ENCODE measurements at places on chromosomes 6 and 20.

DNA sequence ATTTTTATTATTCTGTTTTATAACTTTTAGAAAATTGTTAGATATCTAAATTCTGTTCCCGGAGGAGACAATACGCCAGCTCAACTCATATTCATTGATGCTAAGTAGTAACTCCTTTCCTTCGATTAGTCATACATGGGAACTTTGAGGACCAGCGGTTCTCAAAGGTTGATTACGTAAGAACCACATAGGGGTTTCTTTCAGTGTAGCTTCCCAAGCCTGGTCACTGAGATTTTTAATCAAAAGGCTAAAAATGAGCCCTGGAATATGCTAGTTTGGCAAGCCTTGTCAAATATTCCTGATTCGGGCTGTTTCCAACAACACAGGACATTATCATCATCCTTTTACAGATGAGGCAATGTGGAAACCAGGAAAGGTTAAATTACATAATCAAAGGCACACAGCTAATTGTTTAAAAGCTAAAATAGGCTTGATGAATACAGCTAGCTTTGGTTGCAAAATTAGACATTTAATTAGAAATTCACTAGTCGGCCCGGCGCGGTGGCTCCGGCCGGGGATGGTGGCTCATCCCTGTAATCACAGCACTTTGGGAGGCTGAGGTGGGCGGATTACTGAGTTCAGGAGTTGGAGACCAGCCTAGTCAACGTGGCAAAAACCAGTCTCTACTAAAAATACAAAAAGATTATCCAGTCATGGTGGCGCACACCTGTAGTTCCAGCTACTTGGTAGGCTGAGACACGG is 14.6 kb upstream of the MEI4 start:
- DNase-seq, result no peak

GRCh38 chr6:54892831-54893230 is 46.3 kb downstream of the FAM83B start:
- no peak for DNase-seq

DNA sequence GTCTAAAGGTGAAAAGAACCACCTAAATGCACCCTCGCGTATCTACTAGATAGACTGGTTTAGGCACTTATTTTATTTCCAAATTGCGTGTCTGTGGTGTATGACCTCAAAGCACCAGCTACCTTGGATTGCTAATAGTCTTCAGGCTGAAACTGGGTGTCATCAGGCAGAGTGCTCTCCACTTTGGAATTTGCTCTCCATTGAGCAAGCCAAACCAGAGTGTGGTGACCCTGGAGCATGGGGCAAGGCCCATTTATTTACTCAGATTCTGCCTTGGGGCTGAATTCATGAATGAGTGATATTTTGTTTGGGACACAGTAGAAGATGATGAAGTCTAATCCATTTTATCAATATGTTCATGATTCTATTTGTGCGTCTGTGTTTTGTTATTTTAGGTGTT is 812.8 kb upstream of the SLC35B3 start:
- no peak for DNase-seq

DNA sequence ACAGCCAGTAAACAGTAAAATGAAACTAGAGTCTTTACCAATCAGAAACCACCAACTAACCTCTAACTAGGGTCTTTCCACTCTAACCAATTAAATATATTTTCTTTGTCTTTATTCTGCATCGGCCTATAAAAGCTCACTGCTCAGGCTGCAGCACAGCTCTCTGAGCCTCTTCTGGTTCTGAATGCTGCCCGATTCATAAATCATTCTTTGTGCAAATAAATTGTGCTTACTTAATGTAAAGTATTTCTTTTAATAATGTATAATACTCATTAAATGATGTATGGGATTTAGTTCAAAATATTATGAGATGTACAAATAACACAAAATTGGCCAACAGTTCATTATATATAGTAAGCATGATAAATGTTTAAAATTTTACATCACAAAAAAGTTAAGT is 7.9 kb downstream of the IBTK start:
- no peak for DNase-seq

DNA sequence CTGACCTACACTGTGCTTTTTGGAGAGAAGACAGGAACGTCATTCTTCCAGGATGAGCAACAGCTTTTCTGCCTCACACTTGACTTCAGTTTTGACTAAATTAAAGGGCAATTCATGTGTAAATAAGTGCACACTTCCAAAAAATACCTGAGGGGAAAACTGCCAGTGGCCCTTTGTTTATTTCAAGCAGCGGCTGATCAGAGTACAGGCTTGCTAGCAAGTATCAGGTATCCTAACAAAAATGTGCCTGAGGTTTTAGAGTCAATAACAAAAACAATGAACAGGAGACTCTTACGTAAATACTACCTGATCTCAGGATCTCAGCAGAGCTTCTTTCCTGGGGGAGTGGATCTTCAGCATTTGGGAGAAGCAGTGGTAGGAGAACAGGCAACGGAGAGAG is 12.4 kb downstream of the LY86 start:
- DNase-seq, result no peak

DNA sequence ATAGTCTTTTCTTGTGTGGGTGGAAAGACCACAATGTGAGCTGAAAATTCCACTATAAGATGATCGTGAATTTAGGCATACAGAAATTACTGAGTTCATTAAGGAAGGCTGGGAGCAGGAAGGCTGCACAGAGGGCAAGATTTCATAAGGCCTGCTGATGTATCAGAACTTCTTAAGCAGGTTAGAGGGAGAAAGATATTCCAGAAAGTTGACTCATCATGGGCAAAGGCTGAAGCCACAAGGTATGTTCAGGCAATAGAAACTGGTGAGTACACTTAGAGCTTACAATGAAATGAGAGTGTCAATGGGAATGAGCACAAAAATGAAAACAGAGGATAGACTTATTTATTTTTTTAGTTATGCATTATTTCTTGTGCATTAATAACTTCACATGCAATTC is 618.6 kb downstream of the CBLN4 start:
- DNase-seq, result no peak

- no peak for DNase-seq
Observed at GRCh38 chr20:62702895-62703852, 5.5 kb upstream of the NTSR1 start.

- no peak for DNase-seq
Observed at GRCh38 chr20:5686384-5687105, 63.7 kb upstream of the SHLD1 start.

GRCh38 chr6:34606477-34607265 is 50.5 kb upstream of the SPDEF start:
- DNase-seq, result no peak

GRCh38 chr6:25057111-25057905 is 121.5 kb upstream of the RIPOR2 start:
- DNase-seq, result no peak
